ENCODE measurements at places on chromosomes 5 and 9.
A peak's percentile ranks its signal among the peaks of the same experiment; 100 is the strongest.

DNA sequence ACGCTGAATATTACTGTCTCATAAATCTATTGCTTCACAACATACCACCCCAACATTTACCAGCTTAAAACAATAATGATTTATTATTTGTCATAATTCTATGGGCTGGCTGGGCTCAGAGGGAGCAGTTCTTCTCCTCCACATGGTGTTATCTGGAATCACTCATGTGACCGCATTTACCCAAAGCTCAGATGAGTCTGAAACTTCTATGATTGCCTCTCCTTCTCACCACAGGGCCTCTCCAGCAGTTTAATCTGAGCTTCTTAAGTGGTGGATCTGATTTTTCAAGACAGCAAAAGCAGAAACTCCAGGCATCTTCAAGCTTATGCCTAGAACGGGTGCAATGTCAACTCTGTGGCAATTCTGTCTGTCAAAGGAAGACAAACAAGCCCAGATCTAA, 210.3 kb upstream of the ADRA1B start:
- no peak for DNase-seq

DNA sequence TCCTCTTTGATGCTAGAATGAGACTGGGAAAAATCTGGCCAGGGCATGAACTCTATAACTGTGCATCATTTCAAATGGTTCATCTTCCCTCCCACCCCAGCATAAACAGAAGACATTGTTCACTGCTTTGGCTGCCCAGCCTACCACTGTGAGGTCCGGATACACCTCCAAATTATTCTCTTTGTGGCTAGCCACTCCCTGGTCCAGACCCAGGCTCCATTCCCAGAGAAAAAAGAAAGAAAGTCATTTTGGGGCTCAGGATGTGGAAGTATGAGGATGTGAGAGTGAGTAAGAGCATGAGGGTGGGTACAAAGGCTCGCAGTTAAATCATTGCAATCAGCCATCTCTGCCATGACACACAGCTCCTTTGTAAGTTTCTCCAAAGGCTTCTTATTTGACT, 559.2 kb downstream of the PSAT1 start:
- DNase-seq, result no peak

DNA sequence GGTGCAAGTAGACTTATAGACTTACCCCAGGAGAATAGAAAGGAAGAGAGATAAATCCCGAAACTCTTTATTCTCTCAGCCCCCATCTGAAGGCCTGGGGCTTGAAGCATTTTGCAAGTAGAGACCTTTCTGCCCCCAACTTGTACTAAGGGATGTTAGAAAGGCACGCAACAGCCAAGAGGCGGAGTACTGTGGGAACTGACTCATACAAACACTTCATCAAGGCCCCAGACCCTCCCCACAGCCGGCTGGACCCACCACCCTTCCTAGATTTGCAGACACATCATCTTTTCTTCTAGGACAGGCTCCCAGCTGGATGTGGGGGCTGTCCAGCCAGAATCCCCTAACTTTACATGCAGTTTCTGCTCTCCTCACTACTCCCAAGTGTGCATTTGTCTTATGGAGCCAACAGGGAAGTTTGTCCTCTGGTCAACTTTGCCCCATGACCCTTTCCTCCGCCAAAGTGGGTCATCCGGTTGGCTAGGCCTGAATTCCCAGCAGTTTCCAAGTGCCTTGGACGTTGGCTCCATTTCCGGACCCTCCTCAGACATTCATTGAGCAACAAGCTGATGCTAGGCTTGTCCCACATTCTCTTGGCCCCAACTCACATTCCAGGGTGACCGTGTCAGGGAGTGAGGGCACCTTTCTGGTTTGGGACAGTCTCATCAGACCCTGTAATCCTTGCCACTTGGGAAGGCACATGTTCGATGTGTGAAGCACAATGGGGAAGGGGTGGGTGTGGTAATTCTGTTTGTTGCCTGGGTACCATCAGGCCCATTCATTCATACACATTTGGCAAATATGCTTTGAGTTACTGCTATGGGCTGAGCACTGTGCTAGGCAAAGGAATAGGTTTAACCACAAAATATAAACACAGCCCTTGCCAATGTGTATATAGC, 64.6 kb downstream of the ABLIM3 start:
- DNase-seq, result no peak

DNA sequence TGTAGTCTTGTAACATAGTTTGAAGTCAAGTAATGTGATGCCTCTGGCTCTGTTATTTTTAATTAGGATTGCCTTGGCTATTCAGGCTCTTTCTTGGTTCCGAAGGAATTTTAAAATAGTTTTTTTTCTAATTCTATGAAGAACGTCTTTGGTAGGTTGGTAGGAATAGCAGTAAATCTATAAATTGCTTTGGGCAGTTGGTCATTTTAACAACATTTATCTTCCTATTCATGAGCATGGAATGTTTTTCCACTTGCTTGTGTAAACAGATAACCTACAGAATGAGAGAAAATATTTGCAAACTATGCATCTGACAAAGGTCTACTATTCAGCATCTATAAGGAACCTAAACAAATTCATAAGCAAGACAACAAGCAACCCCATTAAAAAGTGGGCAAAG, 173.2 kb upstream of the TRPC7 start:
- no peak for DNase-seq

DNA sequence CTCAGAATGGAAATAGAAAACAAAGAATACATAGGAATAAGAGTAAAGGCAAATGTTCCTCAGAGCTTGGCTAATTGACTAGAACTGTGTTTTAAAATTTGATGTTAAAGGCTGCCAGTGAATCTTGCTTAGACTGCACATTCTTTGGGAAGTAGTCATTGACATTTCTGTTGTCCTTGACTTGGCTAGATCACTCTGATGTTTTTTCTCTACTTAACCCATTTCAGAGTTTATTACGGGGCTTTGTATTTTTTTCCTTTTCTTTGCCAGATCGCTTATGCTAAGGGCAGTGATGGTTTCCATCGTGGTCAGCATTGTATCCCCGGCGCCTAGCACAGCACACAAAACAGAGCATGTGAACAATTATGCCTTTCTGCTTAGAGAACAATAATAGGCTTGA, 1126.7 kb upstream of the CDH9 start:
- no peak for DNase-seq

DNA sequence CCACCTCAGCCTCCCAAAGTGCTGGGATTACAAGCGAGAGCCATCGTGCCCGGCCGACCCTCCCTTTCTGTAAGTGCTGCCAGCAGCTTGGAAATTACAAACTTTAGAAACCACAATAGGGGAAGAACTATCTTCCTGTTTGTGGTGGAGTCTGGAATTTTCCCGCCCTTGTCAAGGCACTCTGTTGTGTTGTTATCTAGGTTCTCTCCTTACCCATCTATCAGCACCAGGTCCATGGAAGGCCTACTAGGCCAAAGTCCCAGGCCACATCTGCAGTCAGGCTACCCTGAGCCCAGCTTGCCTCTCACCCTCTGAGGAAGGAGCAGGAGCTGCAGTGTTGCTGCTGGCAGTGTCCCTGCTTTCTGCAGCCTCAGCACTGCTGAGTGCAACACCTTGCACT, 214.9 kb downstream of the MCTP1 start:
- no peak for DNase-seq

DNA sequence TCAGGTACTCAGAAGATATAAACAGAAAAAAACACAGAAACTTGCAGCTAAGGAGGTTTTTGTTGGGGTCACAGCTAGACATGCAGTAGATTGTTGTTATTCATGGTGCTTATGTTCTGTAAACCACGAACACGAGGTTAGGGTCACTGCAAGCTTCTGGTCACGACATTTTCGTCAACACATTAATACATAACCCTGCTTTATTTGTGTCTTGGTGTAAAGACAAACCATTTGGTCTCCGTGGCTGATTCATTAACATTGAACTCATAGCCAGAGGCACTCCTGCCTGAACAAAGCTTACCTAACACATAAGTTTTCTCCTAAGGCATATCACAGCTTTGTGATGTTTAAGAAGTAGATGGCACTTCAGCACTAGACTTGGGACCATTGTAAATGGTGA, 16.9 kb downstream of the TEK start:
- DNase-seq, result no peak

DNA sequence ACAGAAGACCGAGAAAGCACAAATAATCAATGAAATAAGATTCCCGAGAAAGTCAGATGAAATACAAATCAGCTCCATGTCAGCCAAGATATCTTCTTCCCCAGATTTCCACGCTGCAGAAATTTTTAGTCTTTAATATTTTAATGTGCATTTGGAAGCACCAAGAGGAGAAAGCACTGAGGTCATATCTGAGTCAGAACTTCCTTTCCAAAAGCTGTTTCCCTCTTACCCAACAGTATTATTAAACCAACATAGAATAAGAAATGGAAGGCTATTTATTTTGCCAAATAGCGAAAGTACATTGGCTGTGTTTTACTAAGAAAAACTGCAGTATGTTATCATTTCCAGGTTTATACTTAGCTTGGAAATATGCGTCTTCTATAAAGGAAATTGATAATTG, 772.1 kb upstream of the CDH9 start:
- no peak for DNase-seq

DNA sequence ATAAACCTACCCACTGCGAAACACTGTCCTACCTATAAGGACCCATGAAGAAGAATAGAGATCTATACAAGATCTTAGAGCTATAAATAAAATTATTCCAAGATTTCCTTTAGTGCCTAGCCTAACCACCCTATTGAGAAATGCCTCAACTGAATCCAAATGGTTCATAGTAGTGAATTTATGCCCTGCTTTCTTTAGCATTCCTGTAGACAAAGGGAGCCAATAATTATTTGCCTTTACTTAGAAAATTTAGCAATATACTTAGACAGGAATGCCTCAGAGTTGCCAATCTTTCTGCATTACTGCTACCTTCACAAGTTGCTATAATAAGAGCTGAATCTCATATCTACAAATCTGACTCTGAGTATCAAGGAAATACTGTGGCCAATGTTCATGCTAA, 62.6 kb downstream of the PUM3 start:
- DNase-seq, result no peak

DNA sequence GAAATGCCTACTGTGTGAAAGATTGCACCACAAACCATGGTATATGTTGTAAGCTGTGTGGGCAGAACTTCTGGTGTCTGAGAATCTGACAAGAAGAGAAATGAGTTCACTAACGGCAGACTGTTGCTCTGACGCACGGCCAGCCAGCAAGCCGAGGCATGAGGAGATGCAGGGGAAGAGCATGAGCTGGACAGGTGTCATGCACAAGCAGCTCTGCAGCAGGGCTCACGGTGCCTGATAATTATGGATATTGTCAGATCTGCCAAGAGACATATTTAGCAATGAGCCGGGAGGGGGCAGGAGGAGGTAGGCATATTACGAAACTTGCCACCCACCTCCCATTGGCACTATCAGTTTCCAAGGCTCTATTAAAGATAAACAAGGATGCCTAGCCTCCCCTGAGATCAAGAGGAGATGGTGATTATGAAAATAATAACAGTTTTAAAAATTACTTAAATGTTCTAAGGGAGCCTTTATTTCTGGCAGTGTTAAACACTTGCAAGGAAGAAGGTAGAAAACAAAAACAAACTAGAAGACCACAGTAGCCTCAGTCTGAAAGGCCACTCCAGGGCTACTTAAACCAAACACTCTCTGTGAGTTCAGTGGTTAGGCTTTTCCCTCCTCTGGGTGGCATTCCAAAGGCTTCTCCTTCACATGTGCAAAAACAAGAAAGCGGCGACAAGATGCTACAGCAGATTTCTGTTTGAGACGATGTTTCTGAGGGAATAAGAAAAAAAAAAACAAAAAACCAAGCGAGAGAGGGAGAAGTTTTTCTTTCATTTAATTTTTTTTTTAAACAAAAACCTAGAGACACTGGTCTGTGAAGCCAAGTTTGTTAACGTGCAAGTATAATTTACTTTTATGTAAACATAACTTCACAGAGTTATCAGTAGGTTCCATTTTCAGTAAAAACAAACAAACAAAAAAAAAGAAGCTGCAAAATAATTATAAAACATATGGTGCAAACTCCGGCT, 339.5 kb downstream of the BNC2 start:
- DNase-seq, result no peak

- peak; percentile 17 for DNase-seq
These were observed 1574.5 kb upstream of the WWC1 start for GRCh38 chr5:166716856-166717492.

DNA sequence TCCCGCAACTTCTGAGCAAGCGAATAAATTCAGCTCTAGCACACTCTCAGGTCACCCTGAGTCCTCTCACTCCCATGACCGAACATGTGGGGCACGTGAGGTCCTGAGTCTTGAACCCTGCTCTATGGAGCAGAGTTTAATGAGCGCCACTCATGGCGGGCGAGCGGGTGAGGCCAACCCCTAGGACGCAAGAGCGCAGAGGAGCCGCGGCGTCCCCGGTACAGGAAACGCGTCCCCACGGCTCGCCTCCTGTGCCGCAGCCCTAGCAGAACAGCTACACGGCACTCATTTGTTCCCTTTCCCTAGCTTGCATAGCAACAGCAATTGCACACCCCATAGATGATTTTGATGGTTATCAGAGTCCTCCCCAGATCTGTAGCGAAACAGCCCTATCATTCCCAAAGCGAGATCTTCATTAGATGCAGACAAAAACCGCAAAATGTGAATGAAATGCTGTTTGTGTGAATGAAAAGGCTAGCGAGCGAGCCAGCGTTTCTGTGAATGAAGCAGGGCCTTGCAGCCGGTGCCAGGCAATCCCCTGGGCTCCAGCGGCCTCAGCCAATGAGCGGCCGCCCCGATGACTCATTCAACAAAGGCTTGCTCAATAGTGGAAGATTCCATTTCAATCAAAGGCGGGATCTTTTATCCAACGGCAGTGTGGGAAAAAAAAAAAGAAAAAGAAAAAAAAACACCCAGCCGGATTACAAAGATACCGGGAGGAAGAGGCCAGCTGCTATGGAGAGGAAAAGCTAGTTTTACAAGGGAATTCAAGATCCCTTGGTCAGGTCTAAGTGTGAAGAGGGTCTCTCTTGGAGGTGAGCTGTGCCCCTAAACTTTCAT, 1.5 kb upstream of the SHC3 start:
- peak; percentile 89 for DNase-seq

GRCh38 chr9:94178927-94179326, 80.2 kb upstream of the ZNF169 start:
- no peak for DNase-seq

- DNase-seq, result peak; percentile 45
These were observed 17.8 kb downstream of the NANS start for GRCh38 chr9:98074115-98074990.

DNA sequence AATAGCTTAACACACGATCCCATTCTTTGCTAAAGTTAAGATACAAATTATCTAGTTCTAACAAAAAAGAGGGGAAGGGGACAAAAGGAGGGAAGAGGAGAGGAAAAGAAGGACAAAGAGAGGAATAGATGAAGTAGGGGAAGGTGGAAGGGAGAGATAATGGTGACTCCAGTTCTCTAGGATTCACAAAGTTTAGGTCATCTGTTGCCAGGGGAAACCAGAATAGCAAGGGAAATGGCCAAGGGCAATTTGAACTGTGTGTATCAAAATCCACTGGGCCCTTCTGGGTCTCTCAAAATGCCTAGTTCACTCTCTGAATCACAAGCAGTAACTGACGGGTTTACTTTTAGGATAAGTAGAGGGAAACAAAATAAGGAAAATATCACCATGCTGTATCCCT, 7.6 kb downstream of the SLC24A2 start:
- DNase-seq, result no peak

GRCh38 chr5:141001844-141002604, 35.7 kb downstream of the PCDHAC2 start:
- peak; percentile 52 for DNase-seq

- peak; percentile 70 for DNase-seq
These were observed 68.7 kb downstream of the MARCHF3 start for GRCh38 chr5:126961702-126962101.
